ENCODE measurements at places on chromosomes 1 and 21. TPM values are rescaled to one million over a fixed set of nuclear protein-coding genes. Genes with fewer than 3 reads are reported as not detected.

- H3K27ac ChIP-seq: no peak overlapping the region
- DNase-seq: no peak
- H3K4me3 ChIP-seq: no peak overlapping the region
- no peaks in the 10 kb centered on the region for H3K4me1 ChIP-seq
These were observed 118.8 kb upstream of the IVNS1ABP start for GRCh38 chr1:185435696-185436379.

DNA sequence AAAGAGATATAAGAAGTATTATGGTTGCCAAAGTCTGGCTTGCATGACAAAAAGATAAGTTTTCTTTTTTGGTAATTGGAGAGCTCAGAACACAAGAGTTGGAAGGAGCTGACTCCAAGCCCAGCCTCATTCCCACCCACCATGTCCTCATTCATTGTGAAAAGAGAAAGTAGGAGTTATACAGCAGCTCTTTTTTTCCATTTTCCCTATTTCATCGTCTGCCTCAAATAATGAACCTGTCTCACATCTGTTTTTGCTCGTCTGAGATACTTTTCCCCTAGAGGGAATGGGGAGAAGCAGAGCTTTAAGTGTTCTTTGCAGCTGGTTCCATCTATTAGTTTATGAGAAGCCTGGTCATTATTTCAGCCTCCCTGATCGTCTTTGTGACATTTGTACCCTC is 34.7 kb downstream of the AGT start:
- no peaks in the 10 kb centered on the region for H3K27me3 ChIP-seq
- no peak for DNase-seq
- no peaks in the 10 kb centered on the region for H3K36me3 ChIP-seq
- no peak overlapping the region for H3K4me3 ChIP-seq

NBPF6 gene
- total RNA-seq: 0.36 TPM

- no peak overlapping the region for H3K4me3 ChIP-seq
- no peak overlapping the region for H3K27ac ChIP-seq
- H3K4me1 ChIP-seq: no peaks in the 10 kb centered on the region
- no peak for DNase-seq
These were observed 3.2 kb upstream of the APOBEC4 start for GRCh38 chr1:183656355-183656754.

GRCh38 chr1:203442821-203443220 is 32.8 kb upstream of the PRELP start:
- no peaks in the 10 kb centered on the region for H3K36me3 ChIP-seq
- H3K27me3 ChIP-seq: no peaks in the 10 kb centered on the region

- no peaks in the 10 kb centered on the region for H3K36me3 ChIP-seq
- no peak for DNase-seq
- no peaks in the 10 kb centered on the region for H3K4me1 ChIP-seq
- no peak overlapping the region for H3K27ac ChIP-seq
- H3K27me3 ChIP-seq: no peaks in the 10 kb centered on the region
These were observed 17.9 kb downstream of the CFH start for GRCh38 chr1:196669693-196670092.

GRCh38 chr1:169925505-169926482 is 32.1 kb upstream of the SCYL3 start:
- no peak for DNase-seq
- no peak overlapping the region for H3K4me3 ChIP-seq
- H3K27ac ChIP-seq: no peak overlapping the region
- no peaks in the 10 kb centered on the region for H3K36me3 ChIP-seq

- no peak overlapping the region for H3K4me3 ChIP-seq
- H3K4me1 ChIP-seq: no peaks in the 10 kb centered on the region
- DNase-seq: no peak
- no peaks in the 10 kb centered on the region for H3K27me3 ChIP-seq
- no peak overlapping the region for H3K27ac ChIP-seq
These were observed 8.9 kb downstream of the CITED4 start for GRCh38 chr1:40853113-40853884.

- H3K27me3 ChIP-seq: no peaks in the 10 kb centered on the region
- H3K4me3 ChIP-seq: no peak overlapping the region
- no peak for DNase-seq
- H3K27ac ChIP-seq: no peak overlapping the region
These were observed 519.8 kb upstream of the PLXNA2 start for GRCh38 chr1:208763971-208764370.

FCRL5 gene
- 0.10 TPM for total RNA-seq

NKAIN1 gene
- 0.12 TPM for total RNA-seq

- no peak overlapping the region for H3K4me3 ChIP-seq
- no peak overlapping the region for H3K27ac ChIP-seq
- no peak for DNase-seq
- H3K4me1 ChIP-seq: no peaks in the 10 kb centered on the region
- H3K36me3 ChIP-seq: no peaks in the 10 kb centered on the region
These were observed 27.1 kb upstream of the DISP1 start for GRCh38 chr1:222787729-222788128.

Data from ovary (tissue), 10 donors.